NCI-H2171 treated with DMSO at 0.1 percent for 48 hours (cell line): ENCODE measurements at places on chromosomes 3 and 15.

DNA sequence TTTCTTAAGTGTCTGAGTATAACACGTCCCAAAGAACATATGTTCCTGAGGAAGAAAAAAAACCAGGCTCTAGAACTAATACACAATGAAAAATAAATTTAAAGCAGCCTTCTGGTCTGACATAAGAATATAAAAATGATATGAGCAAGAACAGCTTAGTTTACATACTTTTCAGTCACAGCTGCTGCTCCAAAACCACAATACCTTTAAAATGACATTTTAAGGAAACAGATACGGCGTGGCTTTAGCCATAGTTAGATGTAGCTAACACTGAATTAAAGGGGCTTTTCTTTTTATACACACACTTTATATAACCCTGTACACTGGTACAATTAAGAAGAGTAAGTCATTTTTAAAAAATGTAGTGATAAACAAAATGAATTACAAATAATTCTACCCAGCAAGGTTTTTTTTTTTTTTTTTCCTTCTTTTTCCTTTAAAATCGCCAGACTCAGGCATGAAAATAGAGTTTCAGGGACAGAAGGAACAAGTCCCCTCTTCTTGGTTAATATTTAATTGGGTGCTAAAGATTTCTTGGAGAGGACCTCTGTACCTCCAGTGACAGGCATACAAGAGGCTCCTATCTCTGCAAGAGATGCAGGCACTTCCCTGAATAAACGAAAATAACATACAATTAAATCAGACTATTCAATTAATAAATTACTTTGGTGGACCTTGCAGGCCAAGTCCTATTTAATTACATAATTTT lies 265.6 kb downstream of the FOXP1 start:
- peak; percentile 57 for DNase-seq

GRCh38 chr3:99549957-99550603 lies 88.3 kb upstream of the COL8A1 start:
- DNase-seq = no peak

DNA sequence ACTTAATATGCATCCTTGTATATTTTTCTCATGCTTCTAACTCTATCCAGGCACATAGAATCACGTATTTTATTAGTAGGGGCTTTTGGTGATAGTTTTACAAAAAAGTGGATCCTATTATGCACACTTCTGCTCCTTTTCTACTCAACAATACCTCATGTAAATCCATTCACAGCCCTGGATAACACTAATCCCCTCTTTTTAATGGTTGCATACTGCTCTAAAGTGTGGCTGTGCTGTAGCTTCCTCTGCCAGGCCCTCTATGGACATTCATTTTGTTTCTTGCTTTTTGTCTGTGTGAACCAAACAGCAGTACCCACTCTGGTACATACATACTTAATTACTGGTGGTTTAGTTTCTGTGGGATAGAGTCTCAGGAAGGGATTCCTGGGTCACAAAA lies 51.3 kb upstream of the SCAANT1 start:
- no peak for DNase-seq

DNA sequence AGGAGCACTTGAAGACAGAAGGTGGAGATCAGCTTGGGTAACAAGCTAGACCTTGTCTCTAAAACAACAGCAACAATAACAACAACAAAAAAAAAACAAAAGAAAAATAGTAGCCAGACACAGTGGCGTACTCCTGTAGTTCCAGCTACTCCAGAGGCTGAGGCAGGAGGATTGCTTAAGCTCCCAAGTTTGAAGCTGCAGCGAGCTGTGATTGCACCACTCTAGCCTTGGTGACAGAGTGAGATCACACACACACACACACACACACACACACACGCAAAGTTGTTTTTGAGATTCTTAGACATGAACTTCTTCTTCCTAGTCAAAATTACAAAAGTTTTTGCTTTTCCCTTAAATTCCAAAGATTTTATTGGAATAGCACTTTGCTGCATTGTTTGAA lies 93.0 kb upstream of the IGSF10 start:
- DNase-seq = no peak

DNA sequence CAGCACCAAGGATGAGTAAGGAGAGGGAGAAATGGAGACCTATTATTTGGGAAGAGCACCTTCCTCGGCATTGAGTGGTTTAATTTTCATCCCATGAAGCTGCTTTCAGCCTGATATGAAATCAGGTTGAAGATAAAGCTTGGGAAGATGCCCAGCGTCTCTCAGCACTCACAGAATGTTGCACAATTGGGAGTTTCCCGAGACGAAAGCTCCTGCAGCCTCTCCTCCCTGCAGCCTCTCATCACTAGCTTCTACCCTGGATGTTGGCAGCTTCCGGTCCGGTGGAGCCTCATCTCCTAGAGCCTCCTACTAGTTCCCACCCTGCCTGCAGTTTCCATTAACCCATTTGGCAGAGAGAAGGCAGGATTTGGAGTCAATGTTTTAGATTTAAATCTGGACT lies 40.3 kb downstream of the EDEM1 start:
- no peak for DNase-seq

- DNase-seq = peak; percentile 87
Measured at GRCh38 chr3:120558771-120559241, 37.3 kb upstream of the NDUFB4 start.

GRCh38 chr15:80231371-80231770 lies 20.6 kb downstream of the CTXND1 start:
- DNase-seq = no peak

DNA sequence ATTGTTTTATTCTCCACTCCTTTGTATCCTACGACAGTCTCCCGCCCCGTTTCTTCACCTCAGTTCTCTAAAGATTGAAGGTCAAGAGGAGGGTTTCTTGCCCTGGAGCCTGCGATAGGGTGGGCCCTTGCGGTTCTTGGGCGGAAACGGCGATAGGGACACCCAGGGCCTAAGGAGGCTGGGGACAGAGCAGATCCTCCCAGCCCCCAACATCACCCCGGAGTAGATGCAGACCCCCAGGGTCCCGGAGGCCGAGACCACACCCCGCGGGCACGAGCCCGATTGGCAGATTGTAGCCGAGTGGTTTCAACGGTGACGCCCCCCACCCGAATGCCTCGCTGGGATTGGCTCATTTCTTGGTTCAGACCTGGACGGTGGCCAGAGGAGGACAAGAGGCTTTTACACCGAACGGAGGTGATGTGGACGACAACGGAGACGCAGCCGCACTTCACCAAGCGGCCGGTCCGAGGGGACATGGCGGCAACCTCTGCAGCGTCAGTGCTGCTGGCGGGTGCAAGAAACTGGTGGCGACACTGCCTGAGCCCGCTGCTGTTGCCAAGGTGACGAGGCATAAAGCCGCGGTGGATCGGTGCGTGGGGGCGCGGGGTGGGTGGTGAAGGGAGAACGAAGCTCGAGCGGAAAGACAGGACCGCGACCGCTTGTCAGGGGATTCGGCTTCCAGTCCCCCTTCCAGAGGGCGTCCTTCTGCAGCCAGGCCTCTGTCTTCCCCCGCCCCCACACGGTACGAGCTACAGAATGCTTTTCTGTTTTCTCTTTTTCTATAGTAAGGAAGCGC lies 19.0 kb upstream of the MCF2L2 start:
- DNase-seq = peak; percentile 94

GRCh38 chr3:52978109-52978754 lies 67.6 kb downstream of the SFMBT1 start:
- peak; percentile 35 for DNase-seq

GRCh38 chr15:50259276-50259675 lies 6.2 kb downstream of the HDC start:
- no peak for DNase-seq

GRCh38 chr3:184563561-184563925 lies 2.0 kb downstream of the EPHB3 start:
- no peak for DNase-seq

DNA sequence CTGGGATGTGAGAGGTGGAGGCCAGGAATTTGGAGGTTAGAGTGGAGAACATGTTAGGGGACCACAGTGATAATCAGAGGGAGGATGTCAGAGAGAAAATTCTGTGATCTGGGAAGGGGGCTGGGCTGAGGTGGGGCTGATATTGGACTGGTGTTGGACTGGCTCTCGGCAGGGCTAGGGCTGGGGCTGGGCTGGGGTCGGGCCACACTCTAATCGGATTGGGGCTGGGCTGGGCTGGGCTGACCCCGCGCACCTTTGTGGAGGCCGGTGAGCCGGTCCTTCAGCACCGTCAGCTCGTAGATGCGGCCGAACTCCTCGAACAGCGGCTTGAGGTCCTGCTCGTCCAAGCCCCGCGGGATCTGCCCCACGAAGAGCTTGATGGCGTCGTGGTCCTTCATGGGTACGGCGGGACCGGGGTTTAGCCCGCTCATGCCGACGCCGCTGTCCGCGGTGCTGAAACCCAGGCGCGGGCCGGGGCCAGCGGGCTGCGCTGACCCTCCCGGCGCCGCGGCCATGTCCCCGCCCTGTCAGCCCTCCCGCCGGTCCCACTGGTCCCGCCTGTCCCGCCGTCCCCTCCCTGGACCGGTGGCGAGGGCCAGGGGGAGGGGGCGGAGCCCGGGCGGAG lies 485 bp downstream of the CELF6 start:
- no peak for DNase-seq
